GM12878 (cell line): ENCODE measurements at places on chromosomes 2 and 18.

DNA sequence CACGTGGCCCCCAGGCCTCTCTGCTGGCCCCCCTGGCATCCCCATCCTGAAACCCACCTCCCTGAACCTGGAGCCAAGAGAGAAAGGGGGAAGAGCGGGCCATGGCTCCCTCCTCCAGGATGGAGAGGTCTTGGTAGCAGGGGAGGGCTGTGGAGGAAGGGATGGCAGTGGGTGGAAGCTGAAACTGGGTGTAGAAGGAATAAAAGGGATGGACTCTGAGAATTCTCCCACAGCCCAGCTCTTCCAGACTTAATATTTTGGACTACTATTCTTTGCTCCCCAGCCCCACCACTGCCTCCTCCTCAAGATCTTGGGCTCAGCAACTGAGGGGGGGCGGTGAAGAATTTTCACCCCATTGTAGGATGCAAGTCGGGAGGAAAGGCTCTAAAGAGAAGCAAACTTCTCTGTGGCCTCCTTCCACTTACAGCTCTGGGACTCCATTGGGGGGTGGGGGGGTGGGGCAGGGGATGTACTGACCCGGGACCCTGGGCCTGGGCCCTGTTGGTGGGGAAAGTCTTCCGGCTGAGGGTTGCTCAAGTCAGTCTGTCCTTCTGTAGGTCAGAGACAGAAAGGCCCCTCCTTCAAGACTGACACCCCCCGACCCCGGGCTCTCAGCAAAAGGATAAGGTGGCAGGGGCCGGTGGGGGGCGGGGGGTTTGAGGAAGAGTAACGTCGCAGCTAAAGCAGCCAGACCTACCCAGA, 501 bp downstream of the TNS1 start:
- DNase-seq = no peak

GRCh38 chr2:57368190-57368589, 678.4 kb upstream of the VRK2 start:
- DNase-seq = no peak

- DNase-seq = no peak
Observed at GRCh38 chr2:38960609-38961320, 71.1 kb downstream of the ARHGEF33 start.

- DNase-seq = no peak
Observed at GRCh38 chr2:61885896-61886603, 2.4 kb downstream of the CCT4 start.

GRCh38 chr2:217414429-217414828, 554.6 kb upstream of the TNP1 start:
- no peak for DNase-seq

DNA sequence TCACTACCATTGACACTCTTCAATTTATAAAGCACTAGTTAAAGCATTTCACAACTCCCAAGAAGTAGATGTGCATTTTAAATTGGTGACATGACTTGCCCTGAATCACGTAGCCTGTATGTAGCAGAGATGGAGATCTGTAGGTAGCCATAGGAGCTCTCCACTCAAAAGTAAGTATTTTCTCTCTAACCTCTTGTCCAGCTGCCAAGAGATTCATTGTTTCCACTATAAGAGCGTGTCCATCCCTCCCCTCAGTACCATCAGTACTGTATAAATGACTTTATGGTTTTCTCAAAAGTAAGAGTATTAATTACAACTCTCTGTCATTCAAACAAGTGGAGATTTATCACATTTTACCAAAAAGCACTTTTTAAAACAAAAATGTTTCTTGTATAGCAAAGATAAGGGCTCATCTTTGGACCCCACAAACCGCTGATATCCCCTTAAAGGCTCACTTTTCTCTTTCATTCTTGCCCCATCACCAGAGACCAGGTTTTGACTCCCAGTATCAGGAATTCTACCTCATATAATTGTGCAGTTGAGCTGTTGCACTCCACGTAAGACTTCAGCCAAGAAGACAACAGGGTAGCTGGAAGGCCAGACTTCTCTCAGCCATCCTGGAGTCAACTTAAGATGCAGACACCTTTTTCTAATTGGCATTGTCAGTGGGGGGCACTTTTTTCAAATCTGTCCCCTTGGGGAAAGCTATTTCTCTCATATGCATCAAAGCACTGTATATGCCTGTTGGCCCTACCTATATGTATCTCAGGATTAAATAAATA, 78.0 kb upstream of the GALNT5 start:
- no peak for DNase-seq

DNA sequence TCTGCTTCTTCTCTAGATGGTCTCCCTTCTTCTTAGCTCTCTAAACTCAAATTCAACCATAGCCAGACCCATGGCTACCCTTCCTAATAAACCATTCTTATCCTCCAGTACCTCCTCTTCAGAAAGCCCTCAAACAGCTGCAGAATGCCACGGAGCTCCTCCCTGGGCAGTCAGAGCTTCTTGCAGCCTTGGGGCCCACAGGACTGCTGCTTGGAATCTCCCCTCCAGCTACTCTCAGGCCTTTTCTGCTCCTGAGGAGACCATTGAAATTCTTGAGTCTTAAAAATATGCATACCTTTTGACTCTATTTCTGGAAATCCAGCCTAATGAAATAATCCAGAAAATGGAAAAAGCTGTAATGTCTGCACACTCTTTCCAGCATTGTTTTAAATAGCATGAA, 30.7 kb downstream of the EFR3B start:
- DNase-seq = no peak
